ENCODE measurements at places on chromosomes 12 and 14.

DNA sequence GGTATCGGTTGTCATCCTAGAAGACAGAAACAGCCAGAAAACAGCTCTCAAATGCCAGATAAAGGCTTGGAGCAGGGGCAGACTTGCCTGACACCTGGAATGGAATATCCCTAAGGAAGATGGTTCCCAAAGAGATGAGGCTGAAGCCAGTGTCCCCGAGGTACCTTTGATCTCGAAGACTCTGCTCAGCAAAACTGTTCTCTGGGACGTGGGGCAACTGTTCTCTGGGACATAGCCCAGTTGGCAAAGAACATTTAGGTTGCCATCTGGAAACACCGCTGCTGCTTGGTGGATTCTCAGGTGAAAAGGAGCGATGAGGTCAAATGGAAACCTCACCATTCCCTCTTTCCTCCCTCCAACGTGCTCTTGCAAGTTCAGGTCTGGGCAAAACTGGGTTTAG, 27.9 kb upstream of the FBXO21 start:
- no peak for DNase-seq

DNA sequence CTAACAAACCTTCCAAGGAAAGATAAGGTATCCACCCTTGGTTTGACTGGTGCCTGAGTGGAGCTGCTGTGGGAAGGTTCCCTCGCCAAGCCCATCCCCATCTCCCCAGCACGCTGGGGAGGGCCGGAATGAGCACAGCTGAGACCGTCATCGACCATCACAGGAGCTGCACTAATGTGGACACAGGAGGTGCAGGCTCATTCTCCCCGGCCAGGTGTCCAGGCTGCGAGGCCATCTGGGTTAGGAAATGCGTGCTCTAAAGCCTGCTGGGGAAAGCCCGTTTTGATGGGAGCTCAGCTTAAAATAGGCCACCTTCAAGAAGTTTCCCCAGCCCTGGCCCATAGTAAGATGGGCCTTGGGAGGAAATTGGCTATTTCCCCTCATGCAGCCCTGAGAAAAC, 35.2 kb upstream of the FOXN3 start:
- no peak for DNase-seq

DNA sequence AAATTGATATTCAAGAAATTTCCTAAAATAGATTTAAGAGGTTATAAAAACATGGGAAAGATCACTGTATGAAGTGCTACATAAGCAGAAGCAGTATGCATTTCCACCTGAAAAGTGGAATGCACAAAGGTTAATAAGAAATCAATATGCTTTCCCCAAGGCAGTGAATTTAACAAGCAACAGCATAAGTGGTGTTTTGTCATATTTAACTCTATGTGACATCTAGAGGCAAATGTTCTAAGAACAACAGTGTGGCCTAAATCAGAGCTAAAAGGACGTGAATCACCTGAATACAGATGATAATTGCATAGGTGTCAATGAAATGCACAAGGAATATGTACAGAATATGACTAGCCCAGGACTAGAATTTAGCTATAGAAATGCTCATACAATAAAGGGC, 49.5 kb downstream of the SLC2A13 start:
- DNase-seq = no peak

- DNase-seq = no peak
Measured at GRCh38 chr14:36955967-36956366, 216.4 kb downstream of the SLC25A21 start.

DNA sequence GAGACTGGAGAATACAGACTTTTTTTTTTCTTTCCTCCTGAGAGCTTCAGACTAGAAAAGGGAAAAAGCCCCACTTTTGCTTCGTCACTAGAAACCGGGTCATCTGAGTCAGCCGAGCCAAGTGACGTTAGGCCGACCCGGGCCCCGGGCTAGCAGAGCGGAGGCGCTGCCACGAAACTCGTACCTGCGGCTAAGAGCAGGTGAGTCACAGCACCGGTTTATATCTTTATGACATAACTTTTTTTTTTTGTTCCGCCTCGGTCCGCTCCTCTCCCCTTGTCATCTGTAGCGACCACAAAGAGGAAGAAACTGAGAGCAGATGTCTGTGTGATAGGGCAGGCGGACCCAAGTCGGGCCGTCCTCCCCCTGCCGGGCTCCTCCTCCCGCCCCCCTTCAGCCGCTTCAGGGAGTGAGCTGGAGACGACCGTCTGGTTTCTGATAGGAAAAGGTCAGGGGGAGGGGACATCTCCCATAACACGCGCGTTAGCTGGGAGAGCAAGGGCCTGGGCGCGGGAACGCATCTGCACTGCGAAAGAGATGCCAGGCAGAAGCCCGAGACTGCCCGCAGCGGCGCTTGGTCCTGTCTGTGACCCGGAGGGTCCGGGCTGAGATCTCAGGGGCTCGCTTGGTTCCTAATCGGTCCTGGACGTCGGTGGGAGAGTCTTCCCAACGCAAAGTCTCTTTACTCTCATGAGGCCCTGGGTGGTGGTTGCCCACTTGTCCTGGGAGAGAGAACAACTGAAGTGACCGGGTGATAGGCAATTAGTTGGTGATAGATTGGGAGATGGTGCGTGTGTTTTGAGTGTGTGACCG, 586 bp downstream of the TTC6 start:
- no peak for DNase-seq

- DNase-seq = no peak
Measured at GRCh38 chr12:92995258-92995903, 66.3 kb upstream of the EEA1 start.

DNA sequence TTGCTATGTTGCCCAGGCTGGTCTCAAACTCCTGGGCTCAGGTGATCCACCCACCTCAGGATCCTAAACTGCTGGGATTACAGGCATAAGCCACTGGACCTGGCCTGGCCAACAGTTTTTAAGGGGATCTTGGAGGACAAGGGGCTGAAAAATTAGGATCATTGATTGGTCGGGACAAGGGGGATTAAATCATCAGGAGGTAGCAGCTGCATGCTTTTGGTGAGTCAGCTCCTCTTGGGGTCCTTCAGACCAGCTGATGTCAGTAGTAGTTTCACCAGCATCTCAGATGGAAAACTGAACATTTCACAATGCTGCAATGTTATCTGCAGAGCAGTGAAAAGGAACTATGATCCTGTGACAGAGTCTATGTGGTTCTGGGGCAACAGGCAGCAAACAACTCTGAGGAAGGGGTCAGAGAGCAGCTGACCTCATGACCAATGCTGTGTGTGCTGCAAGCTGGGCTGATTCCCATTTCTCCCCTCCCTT, 6.3 kb downstream of the LRRC74A start:
- DNase-seq = no peak

DNA sequence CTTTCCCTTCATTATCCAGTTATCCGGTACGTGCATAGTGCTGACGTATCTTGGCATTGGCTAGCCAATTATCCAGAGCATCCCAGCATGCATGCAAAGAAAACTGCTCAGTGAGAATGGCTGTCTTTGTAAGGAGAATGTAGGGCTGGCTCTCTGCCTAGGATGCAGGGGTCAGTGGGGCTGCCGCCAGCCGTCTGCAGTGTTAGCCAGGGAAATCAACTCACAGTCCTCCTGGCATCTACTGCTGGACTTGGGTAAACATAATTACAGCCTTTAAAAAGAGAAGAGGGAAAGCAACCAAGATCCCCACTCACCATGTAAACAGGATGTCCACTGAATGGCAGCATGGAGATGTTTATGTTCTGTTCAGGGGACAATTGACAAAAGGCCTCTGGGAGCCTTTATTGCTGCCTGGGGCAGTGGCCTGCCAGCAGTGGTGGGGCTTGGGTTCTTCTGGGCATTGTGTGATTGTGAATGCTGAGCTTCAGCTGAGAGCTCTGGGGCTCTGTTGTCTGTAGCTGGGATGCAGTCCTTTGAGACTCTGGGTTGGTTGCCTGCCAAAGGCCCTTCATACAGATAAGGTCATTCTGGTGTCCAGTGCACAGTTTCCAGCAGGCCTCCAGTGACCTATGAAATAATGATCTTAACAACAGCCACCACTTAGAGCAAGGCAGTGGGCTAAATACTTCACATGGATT, 121.8 kb downstream of the TBC1D30 start:
- DNase-seq = no peak

DNA sequence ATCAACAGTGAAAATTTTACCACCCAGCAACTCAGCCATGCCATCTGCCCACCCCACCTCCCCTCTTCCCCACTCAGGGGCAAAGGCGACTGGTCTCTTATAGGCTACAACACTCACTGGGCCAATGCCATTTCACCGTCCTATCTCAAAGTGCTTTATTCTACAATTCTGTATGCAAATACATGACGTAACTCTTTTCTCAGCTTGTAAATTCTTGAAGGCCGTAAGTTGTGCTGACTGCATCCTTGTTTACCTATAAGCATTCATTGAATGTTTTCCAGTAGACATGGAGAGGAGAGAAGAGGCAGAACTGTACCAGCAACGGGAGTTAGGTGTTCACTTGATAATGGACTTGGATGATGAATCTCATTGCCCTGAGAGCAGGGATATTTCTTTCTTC, 15.6 kb downstream of the BCL2L14 start:
- DNase-seq = no peak

GRCh38 chr12:132166801-132167591, 22.7 kb downstream of the NOC4L start:
- no peak for DNase-seq

- no peak for DNase-seq
Measured at GRCh38 chr12:100953677-100954076, 159.1 kb downstream of the ANO4 start.

- no peak for DNase-seq
Measured at GRCh38 chr12:40310211-40310610, 85.4 kb downstream of the LRRK2 start.

GRCh38 chr12:98869886-98870503, 224.9 kb downstream of the APAF1 start:
- no peak for DNase-seq

- no peak for DNase-seq
Measured at GRCh38 chr12:114732426-114733030, 48.6 kb upstream of the TBX3 start.

GRCh38 chr12:132084621-132085290, 59.4 kb downstream of the DDX51 start:
- DNase-seq = no peak

- DNase-seq = no peak
Measured at GRCh38 chr14:104011824-104012517, 69.6 kb upstream of the RD3L start.

GRCh38 chr14:67464377-67464776, 24.1 kb downstream of the TMEM229B start:
- no peak for DNase-seq
